Spinal cord (tissue), 10 donors: ENCODE measurements at places on chromosomes 1 and 21. TPM values are rescaled to one million over a fixed set of nuclear protein-coding genes. Genes with fewer than 3 reads are reported as not detected.

RPE65 gene
- total RNA-seq: 4.0 TPM

DNA sequence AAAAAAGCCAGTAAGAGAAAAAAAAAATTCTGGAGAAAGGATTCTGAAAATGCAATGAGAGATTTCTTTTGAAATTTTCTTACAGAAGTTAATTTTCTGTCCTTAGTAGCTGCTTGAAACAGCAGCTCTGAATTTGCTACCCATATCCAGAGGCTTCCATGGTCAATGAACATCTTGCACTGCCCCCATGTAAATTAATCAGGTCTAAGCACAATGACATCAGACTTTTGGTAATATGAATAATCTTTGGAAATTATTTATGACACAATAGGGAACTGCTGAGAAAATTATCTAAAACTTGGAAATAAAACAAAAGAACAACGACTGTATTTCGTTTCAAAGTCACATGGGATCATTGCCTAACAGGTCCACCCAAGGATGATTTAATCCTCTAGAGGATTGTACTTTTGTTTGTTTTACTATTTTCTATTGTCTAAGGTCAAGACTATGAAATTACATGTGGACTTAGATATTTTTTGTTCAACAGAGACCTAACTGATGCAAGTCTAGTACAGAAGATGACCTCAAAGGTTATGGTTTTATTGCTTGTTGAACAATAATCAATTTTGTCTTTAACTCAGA lies 312.1 kb downstream of the BACH1 start:
- DNase-seq: no peak

GRCh38 chr1:154970631-154971340 lies at the start of gene SHC1:
Gene SHC1, minus strand, starts transcription at chr1:154970747. Its CDS starts 221 bp downstream, at chr1:154970526.
- DNase-seq: peak; percentile 90

CD247 gene
- 0.44 TPM for total RNA-seq

TCHHL1 gene
- total RNA-seq: not detected

DNA sequence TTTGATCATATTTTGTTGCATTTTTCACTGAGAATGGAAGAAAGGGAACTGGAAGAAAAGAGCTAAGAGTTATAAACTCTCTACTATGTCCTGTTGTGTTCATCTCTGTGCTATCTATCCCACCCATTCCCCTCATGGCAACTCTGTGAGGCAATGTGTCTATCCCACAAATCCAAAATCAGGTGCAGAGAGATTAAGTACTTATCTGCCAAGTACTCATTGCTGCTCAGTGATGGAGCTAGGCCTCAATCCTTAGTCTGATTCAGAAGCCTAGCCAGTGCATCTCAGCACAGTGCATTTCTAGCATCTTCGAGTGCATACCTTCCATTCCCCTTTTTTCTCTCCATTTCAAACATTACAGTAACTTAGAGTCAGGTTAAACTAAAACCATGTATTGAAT lies 270.6 kb downstream of the TPR start:
- no peak for DNase-seq

PTGFR gene
- total RNA-seq: 15.2 TPM

DNA sequence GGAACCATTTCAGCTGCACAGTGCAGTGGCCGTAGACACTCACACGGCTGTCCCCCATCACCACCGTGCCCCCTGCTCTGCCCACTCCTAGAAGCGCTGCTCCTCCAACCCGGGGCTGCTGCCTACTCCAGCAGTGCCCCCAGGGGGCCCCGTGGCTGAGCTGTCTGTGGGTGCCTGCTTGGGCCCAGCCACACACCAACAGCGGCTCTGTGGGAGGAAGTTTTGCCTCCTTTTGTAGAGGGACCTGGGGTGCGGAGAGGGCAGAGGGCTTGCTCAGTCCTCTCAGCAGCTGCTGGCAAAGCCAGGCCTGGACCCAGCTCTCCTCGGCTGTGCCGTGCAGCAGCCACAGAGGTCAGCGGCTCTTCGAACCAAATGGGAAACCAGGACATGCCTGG lies 11.4 kb upstream of the LRRC3 start:
- no peak for DNase-seq

GRCh38 chr1:158249646-158250045 lies 4.6 kb upstream of the CD1A start:
- no peak for DNase-seq

PGLYRP4 gene
- not detected for total RNA-seq

DNA sequence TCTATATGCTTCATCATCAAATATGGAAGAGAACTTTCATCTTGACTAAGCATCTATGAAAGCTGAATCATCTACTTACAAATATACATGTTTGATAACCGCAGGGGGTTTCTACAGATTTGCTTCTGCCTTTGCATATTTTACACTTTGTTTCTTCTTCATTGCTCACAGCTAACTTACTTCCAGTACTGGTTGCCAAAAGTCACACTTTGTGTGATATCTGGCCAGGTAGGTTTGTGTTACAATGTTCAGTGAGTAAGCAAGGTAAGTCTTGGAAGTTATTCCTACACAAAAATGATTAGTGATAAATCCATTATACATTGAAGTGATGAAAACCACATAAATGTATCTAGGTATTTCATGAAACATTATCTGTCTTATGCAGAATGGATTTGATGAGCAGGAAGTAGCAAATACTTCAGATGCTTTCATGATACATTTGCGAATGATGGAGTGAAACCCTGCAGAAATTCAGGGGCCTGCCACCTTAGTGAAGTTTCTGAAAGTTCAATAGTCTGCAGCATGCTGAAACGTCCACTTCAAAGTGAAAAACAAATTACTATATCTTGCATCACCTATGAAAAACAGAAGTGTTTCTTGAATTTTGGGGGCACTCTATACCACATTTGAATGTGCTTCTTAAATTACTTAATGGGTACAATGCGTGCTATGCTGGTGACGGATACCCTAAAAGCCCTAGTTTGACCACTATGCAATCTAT lies 187.3 kb downstream of the ATP6V1G3 start:
- DNase-seq: no peak
